Stimulated activated CD4-positive, alpha-beta T cell treated with anti-CD3 and anti-CD28 coated beads, Interleukin-12 subunit alpha, Interleukin-12 subunit beta, amount 100 ng/mL, for 48 hours (primary cell): ENCODE measurements at places on chromosomes 7 and 10.

DNA sequence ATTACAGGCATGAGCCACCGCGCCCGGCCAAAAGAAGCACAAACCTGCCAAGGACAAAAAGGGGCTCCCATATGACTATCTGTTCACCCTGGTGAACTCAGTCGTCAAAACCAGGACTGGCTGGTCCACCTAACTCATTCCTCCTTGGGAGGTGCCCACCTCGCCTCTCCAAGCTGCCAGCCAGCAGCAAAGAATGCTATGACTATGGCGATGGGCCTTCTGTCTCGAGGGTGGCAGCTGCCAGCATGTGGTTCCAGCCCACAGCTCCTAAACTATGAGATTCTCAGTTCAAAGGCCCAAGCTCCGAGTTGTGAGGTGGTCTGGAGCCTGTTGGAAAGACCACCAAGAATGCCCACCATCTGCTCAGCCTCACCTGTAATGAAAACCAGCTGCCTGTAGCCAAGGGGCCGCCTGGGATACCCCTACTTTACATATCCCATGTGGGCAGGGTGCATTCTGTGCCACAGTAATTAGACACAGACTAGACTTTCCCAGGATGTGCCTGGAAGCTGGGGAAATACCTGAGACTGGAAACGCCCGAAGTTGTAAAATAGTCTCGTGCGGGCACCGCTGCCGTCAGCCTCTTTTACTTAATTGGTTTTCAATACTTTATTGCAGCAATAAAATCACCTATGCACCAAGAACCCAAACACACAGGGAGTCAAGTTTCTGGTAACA is 71.1 kb downstream of the ZRANB1 start:
- no peak for DNase-seq

- no peak for DNase-seq
Observed at GRCh38 chr10:117801691-117802090, 245.1 kb downstream of the RAB11FIP2 start.

DNA sequence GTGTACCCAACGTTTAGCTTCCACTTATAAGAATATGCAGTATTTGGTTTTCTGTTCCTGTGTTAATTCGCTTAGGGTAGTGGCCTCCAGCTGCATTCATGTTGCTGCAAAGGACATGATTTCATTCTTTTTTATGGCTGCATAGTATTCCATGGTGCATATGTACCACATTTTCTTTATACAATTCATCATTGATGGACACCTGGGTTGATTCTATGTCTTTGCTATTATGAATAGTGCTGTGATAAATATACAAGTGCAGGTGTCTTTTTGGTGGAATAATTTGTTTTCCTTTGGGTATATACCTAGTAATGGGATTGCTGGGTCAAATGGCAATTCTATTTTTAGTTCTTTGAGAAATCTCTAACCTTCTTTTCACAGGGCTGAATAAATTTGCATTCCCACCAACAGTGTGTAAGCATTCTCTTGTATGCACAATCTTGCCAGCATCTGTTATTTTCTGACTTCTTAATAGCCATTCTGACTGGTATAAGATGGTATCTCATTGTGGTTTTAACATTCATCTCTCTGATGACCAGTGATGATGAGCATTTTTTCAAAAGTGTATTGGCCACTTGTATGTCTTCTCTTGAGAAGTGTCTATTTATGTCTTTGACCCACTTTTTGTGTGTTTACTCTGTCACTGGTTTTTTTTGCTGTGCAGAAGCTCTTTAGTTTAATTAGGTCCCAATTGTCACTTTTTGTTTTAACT is 72.5 kb upstream of the CC2D2B start:
- no peak for DNase-seq

- no peak for DNase-seq
Observed at GRCh38 chr7:71851776-71852498, 560.2 kb downstream of the CALN1 start.

GRCh38 chr7:14322724-14323123 is 333.3 kb upstream of the ETV1 start:
- no peak for DNase-seq

GRCh38 chr7:130371046-130371445 is 9.2 kb upstream of the CPA1 start:
- DNase-seq = no peak

DNA sequence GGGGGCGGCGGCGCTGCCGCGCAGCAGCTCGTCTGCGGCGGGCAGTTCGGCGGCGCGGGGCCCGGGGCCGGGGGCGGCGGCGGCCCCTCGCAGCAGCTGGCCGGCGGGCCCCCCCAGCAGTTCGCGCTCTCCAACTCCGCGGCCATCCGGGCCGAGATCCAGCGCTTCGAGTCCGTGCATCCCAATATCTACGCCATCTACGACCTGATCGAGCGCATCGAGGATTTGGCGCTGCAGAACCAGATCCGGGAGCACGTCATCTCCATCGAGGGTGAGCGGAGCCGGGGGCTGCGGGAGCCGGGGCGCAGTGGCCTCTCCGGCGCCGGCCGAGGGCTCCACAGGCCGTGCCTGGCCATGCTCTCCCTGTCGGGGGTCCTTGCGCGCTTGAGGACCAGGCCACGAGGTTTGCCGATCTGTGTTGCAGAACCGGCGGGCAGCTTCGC is 548 bp downstream of the AGAP3 start:
- no peak for DNase-seq

DNA sequence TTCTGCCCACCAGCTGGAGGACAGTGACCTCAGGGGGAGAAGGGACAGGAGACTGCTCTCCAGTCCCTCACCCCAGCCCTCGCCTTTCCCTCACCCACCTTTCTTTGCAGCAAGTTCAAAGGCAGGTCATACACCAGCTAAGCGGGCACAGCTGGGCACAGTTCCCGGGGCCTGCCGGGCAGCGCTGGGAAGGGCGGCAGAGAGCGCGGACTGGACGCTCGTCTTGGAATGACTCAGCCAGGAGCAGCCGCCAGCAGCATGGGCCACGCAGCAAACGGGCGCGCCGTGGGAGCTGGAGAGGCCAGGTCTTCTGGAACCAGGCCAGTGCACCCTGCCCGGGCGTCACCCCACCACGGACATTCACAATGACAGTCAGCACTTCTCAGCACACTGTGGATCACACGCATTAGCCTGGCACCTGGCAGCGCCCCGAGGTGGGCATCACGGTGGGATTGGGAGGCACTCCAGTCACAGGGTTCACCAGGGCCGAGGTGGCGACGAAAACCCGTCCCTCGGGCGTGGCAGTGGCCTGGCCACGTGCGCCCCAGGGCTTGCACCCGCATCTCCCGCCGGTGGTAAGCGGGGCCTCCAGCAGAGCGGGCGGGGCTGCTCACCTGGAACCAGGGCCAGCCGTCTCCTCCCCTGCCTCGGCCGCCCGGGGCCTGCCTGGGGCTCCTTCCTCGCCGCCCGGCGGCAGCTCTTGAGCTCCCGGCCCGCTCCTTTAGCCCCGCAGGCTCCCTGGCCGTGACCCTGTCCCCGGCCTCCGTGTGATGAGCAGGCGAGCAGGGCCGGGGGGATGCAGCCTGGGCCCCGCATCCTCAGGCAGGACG is 29.0 kb upstream of the WDFY4 start:
- DNase-seq = no peak

DNA sequence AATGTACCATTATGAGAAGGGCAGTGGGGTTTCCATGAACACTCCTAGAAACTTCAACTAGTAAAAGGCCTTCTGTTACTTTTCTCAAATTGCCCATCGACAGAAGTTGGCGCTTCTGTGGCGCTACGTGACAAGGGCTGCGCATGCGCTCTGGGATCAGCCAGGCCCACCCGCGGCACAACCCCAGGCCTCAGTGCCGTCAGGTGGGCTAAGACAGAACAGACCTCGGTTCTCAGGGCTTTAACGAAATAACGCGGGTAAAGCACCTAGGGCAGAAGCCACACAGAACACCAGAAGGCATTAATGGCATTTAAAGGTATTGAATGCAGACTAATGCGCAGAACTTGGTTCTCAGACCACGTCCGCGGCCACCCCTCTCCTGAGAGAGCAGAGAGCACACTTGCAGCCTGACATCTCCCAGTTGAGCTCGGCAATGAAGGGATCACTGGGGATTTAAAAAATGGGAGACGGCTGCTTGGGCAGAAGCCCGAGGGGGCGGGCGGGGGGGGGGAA is 67.6 kb upstream of the CTNNA3 start:
- peak; percentile 66 for DNase-seq

DNA sequence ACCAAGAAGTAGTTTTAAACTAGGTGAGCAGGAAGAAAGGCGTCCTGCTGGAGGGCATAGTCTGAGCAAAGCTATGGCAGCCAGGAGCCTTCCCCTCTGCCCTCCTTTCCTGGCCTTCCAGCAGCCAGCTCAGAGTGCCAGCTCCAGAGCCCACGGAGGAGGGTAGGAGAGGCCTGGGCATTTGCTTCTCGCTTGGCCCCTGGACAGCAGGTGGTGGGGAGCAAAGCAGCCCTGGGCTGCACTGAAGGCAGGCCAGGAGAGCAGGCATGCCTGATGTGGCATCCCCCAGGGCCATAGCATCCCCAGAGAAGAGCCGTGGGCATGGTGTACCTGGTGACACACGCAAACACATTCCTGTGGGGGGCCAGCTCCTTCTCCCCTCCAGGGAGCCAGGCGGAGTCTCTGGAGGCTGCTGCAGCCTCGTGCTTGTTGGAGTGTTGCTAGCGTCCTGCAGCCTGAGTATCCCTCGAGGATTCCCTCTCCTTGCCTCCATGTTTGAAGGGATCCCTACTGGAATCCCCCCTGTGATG is 43.9 kb downstream of the CDH23 start:
- DNase-seq = no peak

GRCh38 chr10:60576130-60577069 is 186.7 kb upstream of the ANK3 start:
- DNase-seq = no peak

DNA sequence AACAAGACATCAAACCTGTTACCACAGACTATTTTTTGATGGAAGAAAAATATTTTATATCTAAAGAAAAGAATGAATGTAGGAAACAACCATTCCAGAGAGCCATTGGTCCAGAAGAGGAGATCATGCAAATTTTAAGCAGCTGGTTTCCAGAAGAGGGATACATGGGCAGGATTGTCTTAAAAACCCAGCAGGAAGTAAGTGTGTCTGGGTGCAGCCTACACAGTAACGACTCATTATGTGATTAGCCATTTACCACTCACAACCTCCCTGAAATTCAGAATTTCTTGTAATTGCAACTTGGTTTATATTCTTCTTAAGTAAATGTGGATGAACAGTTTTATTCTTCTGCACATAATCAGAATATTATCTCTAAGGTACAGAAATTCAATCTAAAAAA is 46.2 kb downstream of the NOC3L start:
- DNase-seq = no peak

GRCh38 chr7:29224726-29225125 is 30.2 kb downstream of the CHN2 start:
- DNase-seq = no peak

- no peak for DNase-seq
Observed at GRCh38 chr10:97444212-97444611, 1.6 kb downstream of the EXOSC1 start.

DNA sequence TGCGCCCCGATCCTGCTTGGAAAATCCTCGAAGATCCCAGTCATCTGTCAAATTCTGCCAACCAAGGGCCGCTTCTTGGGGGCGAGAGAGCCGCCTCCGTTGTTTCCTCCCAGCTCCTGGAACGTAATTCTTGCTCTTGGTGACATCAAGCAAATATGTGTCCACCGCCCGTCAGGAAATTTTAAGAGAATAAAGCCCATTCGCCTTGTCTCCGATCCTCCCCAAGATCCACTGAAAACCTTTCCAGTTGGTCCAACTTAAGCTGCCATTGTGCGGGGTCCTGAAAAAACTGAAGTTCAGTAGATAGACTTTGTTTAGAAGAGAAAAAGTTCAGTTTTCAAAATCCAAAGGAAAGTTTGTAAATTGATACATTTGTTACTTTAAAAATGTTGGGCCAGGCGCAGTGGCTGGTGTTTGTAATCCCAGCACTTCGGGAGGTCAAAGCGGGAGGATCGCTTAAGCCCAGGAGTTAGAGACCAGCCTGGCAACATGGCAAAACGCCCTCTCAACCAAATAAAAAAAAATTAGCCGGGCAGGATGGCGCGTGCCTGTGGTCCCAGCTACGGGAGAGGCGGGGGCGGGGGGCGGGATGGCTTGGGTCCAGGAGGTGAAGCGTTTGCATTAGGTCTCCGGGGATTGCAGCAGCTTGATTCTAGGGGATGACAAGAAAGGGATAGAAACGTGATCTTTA is 1.0 kb upstream of the ZNF800 start:
- DNase-seq = no peak

DNA sequence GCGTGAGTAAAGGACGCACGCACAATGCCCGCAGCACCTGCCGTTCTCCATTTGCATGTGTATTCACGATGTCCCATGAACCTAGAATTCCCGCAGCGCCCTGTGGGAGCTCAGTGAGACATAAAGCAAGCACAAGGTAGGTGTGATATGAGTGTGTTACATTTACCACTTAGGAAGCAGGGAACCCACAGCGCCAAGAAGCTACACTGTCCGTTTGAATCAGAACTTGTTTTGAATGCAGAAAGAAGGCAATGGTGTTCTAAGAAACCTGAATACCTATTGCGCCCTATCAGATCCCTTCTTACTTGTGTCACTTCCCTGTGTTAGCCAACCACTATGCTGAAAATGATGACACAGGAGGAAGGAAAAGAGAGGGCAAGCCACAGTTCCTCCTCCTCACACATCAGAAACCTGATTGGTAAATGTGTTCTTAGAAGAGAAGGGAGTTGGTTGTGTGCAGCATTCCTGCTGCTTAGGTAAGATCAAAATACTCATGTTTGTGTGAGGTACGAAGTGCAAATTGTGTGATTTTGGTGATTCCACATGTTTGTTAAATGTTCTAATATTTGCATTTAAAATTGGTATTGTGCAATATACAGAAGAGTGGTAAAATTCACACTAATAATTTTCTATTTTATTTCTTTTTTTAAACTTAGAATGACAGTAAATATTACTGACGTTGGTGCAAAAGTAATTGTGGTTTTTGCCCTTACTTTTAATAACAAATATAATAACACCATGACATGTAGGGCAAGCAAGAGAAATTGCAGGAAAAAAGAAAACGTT is 185.4 kb downstream of the SEC23IP start:
- DNase-seq = no peak
